ENCODE measurements at places on chromosomes 5 and 9.

DNA sequence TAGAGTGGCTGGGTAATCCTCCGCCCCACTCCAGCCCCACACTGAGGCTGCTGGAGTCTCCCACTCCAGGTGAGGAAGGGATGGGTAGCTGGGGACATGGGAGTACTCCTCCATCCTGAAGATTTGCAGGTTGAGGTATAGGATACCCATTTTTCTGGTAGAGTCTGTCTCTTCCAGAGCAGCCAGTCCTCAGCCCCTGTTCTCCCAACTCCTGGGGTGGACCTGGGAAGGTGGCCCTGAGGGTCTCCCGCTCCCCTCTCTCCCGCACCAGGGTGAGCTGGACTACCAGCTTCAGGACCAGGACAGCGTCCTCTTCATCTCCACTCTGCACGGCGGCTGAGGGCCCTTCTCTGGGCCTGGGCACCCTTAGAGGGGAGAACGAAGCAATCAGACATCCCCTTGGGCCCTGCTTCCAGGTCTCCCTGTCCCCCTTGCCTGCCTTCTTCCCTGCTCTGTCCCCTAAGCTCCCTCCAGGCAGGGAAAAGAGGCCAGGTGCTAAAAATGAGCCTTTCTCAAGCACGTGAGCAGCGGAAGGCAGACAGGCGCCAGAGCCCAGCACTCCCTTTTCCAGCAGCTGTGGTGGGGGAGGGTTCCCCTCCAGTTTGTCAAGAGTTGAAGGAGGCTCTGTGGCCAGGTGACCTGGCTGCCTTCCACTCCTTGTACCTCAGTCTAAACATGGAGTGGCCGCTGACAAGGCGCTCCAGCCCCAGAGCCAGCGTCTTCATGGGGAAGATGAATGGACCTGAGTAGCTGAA is 18.4 kb downstream of the URM1 start:
- DNase-seq: no peak

DNA sequence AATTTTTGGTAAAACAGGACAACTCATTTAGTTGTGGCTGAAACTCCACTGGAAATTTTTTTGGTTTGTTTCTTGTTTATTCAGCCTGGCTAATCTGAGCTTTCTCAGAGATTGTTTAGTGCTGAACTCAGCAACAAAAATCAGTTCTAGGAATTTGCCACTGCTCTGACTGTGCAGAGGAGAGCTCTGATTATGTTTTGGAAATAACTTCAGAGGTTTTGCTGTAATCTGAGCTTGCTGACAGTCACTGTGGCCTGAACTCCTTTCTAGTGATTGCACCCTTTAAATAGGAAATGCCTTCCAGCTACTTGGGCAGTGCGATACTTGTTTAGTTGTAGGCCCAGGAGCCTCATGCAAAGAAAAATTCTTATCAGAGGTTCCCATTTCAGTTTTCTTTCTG is 60.2 kb downstream of the OSTF1 start:
- DNase-seq: no peak

DNA sequence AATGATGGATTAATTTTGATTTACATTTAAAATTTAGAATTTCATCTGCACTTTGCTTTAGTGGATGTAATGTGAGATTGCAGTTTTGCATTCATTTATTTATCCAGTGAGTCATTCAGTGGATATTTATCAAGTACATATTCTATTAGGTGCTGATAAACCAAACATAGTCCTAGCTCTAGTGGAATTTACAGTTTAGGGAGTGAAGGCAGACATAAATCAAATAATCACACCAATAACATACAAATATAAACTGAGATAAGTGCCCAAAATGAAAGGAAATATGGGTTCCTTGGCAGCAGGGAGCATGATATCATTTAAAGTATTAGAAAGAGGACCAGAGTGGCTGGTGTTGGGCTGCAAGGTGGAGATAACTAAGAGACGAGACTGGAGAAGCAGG is 14.7 kb upstream of the NIPBL start:
- DNase-seq: no peak

DNA sequence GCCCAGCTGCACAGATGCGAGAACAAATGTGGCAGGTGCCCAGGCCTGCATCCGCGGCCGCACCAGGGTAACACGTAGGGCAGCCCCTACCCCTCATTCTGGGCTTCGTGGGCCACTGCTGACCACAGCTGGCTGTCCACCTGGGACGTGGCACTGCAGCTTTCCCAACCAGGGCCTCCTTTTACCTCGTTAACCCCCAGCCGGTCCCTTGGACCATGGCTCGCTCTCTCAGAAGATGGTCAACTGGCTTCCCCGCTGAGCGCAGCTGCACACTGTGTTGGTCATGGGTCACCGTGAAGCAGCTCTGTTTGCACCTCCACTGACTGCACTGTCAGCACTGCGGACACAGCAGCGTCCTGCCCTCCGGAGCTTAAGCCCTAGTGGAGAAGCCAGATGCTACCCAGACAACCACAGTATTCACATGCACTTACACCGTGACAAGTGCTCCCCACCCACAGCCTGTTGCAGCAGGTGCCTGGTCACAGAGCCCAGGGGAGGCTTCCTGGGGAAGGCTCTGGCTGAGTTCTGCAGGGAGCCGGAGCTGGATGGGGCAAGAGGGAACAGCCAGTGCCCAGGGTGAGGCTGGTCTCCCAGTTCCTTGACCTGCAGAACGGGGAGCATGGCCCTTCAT is 10.5 kb upstream of the PLEKHG4B start:
- no peak for DNase-seq

- no peak for DNase-seq
Measured at GRCh38 chr5:50606179-50606578, 60.3 kb upstream of the PARP8 start.

DNA sequence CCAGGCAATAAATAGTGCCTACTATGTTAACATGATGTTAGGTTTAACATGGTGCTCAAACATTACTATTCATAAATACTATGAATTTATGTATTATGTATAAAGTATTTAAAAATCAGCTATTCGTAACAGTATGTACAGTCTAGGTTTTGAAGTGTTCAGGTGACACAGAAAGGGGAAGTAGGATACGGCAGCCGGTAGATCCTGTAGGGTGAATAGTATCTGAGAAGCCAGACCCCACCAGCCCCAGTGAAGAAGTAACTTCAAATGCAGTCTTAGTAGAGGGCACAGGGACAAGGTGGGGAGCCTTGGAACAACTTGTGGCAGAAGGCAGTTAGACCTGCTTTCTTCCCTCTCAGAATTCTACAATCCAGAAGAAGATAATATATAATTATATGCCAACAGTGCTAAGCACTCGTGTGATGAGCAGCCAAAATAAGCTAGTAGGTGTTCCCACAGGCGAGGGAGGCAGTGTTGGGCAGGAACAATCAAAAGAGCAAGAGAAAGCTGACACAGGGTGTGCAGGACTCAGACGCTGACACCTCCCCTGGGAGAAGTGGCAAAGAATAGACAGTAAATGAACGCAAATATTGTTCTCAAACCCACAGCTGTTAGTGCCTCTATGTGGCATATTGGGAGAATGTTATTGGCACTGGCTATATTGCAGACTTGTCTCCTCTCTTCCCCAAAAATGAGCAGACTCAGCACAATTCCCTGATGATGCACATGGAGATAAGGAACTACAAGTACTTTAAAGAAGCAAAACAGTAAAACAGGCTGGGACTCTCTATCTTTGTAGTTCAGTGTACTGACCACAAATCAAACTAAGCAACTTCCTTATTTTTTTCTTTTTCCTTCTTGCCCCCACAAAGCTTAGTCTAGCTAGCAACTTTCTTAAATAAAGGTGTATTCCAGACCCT is 4.6 kb downstream of the ZNF367 start:
- DNase-seq: no peak

- no peak for DNase-seq
Measured at GRCh38 chr9:5799314-5799713, 33.6 kb downstream of the ERMP1 start.

GRCh38 chr9:69757996-69758675 is 1.7 kb downstream of the PTAR1 start:
- DNase-seq: no peak

- DNase-seq: no peak
Measured at GRCh38 chr9:102728946-102729345, 266.2 kb upstream of the CYLC2 start.

- no peak for DNase-seq
Measured at GRCh38 chr5:16574789-16575721, 41.7 kb downstream of the RETREG1 start.

- no peak for DNase-seq
Measured at GRCh38 chr5:107449369-107449768, 221.4 kb downstream of the EFNA5 start.

DNA sequence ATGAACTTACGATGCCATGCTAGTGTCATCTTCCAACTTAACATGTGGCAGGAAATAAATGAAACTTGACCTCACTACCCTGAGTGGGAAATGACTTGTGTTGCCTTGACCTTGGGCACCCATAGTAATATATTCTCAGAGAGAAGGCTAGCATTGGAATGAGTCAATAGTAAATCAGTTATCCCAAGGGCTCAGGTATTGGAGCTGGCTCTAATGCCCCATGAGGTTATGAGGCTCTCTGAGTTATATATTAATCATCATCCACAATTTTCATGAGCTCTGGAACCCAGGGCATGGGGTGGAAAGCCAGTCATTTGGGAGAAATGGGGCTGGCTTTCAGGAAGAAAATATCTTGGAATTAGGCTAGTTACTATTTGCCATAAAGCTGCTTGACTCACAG is 42.4 kb upstream of the SMIM32 start:
- no peak for DNase-seq

DNA sequence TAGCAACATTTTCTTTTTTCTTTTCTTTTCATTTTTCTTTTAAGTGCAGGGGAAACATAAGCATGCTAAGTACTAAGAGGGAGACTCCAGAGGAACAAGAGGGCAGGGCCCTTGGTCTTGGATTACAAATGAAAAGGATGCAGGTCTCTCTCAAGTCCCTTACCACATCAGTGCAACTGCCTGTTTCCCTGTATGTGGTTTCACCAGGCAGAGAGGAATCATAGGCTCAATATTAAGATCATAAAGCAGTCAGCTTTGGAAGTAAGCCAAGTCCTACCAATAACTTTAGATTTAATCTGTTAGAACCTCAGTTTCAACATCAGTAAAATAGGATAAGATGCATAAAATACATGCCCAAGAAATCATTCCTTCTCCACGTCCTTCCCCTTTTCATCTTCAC is 422.7 kb upstream of the PAPPA start:
- no peak for DNase-seq

- DNase-seq: no peak
Measured at GRCh38 chr5:43141211-43141610, 20.5 kb downstream of the ZNF131 start.

GRCh38 chr5:34622098-34622400 is 34.1 kb upstream of the RAI14 start:
- no peak for DNase-seq

DNA sequence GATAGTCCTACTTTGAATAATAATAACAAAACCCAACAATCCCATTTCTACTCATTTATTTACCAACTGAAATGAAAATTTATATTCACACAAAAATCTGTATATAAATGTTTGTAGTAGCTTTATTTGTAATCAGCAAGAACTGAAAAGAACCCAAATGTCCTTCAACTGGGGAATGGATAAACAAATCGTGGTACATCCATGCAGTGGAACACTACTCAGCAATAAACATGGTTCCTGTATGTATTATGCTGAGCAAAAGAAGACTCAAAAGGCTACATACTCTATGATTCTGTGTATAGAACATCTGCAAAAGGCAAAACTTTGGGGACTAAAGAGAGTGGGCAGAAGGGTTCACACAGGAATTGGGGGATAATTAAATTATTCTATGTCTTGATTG is 136.1 kb upstream of the HAND1 start:
- DNase-seq: no peak

DNA sequence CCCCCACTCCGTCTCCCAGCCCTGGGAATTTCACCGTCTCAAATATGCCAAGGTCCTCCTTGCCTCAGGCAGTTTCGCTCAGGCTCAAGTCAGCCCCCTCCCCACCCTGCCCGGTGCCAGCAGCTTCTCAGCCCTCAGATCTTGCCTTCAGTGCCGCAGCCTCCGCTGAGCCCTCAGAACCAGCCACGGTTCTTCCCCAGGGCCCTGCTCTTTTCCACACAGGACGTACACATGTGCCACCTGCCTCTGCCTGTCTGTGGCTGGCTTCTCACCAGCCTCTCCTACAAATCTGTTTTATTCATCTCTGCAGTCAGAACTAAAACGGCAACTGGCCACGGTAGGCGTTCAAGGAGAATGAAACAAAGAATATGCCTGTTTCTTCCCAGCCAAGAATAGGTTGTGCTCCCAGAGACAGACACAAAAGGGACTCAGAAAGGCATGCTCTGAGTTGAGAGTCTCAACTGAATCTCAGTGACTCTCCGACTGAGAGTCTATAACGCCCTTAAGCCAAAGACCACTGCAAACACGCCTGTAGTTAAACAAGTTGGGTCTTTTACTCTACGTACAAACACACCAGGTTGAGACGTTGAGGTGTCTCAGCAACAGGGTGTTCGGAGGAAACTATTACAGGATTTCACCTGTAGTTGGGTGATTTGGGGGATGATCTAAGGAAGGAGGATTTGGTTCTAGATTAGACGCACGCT is 10.6 kb upstream of the GRIN1 start:
- no peak for DNase-seq

- no peak for DNase-seq
Measured at GRCh38 chr9:127763918-127764384, 14.5 kb downstream of the SH2D3C start.

GRCh38 chr5:74401946-74402320 is 238.6 kb downstream of the ENC1 start:
- DNase-seq: no peak

Measured in stimulated activated CD8-positive, alpha-beta memory T cell treated with anti-CD3 and anti-CD28 coated beads, Interleukin-7, amount 100 ng/mL, for 1 hour (primary cell).